ENCODE measurements at places on chromosomes 6 and 20. TPM values are rescaled to one million over a fixed set of nuclear protein-coding genes. Genes with fewer than 3 reads are reported as not detected.
A peak's percentile ranks its signal among the peaks of the same experiment; 100 is the strongest.

Gene WFDC2
- not detected for polyA plus RNA-seq

Gene SLC32A1
- polyA plus RNA-seq, result not detected

DNA sequence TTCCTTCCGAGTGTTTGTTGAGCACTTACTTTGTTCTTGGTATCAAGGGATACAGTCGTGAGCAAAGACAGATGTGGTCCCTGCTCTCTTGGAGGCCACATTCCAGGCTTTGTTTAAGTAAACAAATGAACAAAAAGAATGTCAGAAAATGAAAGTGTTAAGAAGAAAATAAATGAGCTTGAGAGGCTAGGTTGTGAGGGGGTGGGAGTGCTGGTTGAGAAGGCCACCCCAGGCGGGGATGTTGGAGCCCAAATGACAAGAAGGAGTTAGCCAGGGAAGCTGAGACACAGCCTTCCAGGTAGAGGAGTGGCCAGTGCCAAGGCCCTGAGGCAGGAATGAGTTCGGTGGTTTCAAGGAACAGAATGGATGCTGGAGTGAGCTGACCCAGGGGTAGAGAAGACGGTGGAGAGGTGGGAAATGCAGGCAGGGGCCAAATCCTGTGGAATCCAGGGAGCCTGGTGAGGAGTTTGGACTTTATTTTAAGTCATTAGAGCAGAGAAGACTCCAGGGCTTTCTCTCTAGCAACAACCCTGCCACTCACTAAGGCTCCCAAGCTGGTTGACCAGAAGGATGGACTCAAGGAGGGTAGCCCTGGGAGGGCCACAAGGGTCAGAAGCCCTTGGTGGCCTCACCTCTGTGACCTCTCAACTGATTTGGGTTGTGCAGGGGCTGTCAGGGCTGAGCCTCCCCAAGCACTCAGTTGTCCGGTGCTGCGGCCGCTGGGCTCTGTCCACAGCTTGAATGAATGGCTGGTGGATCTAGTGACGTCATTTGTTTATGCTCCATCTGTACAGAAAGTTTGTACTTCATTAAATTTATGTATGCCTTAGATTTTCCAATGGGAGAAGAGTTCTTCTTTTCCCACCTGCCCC is 66.0 kb upstream of the STX16 start:
- H3K27ac ChIP-seq, result no peak overlapping the region
- H3K27me3 ChIP-seq, result no peaks in the 10 kb centered on the region
- H3K36me3 ChIP-seq, result no peaks in the 10 kb centered on the region
- no peak for DNase-seq

DNA sequence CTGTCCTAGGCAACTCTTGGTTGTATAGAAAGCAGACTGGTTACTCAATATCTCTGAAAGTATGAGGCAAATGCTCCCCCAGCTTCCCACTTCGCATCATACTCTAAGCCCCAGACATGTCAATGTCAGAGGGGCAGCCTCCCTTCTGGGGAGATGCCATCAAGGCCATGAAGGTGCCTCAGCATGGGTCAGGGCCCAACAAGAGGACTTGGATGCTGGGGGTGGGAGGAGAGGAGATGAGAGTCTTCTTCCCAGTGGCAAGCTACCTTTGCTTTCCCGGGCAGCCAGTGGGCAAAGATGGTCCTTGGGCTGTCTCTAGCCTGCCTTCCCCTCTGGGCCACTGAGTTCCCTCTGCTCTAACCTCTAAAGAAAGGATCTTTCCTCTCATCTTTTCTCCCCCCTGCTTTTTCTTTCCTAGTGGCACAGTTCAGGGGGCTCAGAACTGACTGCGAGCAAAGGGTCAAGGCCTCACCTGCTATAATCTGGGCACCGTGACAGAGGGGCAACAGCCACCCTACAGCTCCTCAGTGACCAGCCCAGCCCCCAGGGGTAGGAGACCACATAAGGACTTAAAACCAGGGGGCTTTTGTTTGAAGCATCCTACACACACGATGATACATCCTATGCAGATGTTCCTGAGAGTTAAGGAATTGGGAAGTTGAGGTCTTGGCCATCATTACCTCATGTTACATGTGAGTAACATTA is 26.2 kb downstream of the MOCS1 start:
- H3K36me3 ChIP-seq, result no peaks in the 10 kb centered on the region
- no peaks in the 10 kb centered on the region for H3K4me1 ChIP-seq
- no peak overlapping the region for H3K4me3 ChIP-seq
- H3K27ac ChIP-seq, result no peak overlapping the region

GRCh38 chr6:27059621-27060425 is 187.7 kb upstream of the PRSS16 start:
- H3K4me3 ChIP-seq, result no peak overlapping the region
- no peak overlapping the region for H3K27ac ChIP-seq
- H3K36me3 ChIP-seq, result no peaks in the 10 kb centered on the region
- H3K27me3 ChIP-seq, result no peaks in the 10 kb centered on the region
- no peaks in the 10 kb centered on the region for H3K4me1 ChIP-seq

DNA sequence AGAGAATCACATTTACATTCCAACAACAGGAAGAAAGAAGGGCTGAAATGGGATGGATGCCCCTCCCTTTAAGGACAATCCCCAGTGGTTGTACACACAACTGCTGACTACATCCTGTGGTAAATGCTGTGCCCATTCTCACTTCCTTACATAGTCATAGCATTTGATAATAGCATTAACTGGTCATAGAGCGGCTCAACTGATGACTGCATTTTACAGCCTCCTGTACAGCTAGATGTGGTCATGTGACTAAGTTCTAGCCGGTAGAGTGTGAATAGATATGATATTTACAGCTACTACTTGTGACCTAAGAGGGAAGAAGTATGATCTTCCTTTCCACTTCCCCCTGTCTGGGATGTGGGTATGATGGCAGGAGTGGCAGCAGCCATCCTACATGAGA is 24.7 kb downstream of the KCNK17 start:
- no peaks in the 10 kb centered on the region for H3K27me3 ChIP-seq
- H3K4me1 ChIP-seq, result no peaks in the 10 kb centered on the region
- DNase-seq, result no peak
- H3K4me3 ChIP-seq, result no peak overlapping the region

DNA sequence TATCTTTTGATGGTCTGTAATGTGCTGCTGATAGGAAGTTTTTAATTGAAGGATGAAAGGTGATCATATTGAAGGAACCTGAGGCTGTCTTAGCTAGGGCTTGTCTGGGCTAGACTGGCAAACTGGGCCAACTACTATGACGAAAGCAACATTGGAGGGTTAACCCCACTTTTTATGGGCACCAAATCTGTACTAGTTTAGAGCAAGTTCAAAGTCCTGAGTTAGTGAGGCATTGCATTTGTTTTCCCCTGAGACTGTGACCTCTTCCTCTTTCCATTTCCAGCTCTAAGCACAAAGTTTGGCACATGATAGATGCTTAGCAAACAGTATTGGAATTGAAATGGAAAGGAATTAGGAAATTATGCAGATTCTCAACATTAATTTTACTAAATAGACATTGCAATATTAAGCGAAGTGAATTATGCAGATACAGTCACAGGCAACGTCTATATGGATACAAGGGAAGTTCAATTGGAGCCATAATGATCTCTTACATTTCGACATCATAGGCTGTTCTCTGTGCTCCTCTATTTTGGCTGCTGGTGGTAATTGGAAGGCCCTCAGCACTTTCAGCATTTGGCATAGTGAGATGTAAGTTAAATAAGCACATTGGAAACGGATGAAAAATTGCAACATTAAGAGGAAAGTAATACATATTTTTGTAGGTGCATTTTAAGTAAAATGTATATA is 22.2 kb downstream of the CEP57L1 start:
- H3K27me3 ChIP-seq, result no peaks in the 10 kb centered on the region
- no peak overlapping the region for H3K4me3 ChIP-seq
- peaks cover 13% of the 10 kb centered on the region for H3K4me1 ChIP-seq
- DNase-seq, result no peak

DNA sequence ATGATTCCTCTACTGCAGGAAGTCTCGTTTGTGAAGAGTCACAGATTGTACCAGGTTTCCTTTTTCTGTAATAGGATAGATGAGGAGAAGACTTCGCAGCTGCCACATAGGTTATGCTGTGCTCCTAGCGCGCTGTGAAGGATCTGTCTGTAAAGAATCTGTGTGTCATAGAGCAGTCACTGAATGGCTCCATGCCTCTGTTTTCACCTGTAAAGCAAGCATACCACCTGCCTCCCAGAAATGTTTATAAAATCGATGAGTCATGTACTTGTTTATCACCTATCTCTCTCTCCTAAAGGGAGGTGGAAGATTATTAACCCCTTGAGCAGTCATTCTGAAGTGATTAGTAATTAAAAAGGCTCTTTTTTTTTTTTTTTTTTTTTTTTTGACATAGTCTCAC is 86.6 kb downstream of the TFAP2B start:
- H3K4me1 ChIP-seq, result no peaks in the 10 kb centered on the region
- DNase-seq, result no peak
- no peak overlapping the region for H3K27ac ChIP-seq

DNA sequence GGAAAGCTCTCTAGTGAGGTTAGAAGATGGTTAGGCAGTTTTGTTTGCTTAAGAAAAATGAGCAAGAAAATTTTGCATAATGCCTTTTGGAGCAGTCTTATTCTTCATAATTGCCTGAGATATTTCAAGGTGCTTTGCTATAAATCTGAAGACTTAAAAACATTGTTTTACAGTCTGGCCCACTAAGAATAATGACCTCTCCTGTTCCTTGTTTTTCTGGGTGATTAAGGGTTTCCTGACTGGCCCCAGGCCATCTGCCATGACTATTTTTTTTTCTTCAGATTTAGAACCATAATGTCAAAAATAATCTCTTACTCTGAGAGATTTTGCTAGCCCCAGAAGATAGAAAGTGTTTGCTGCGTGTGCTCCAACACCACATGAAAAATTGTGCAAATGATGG is 72.3 kb upstream of the CENPW start:
- DNase-seq, result no peak
- H3K27me3 ChIP-seq, result peaks cover 4% of the 10 kb centered on the region
- H3K4me3 ChIP-seq, result no peak overlapping the region

GRCh38 chr6:98695091-98695801 is 139.1 kb upstream of the POU3F2 start:
- no peaks in the 10 kb centered on the region for H3K27me3 ChIP-seq
- DNase-seq, result no peak
- no peak overlapping the region for H3K4me3 ChIP-seq
- H3K4me1 ChIP-seq, result no peaks in the 10 kb centered on the region
- H3K27ac ChIP-seq, result no peak overlapping the region
- no peaks in the 10 kb centered on the region for H3K36me3 ChIP-seq

DNA sequence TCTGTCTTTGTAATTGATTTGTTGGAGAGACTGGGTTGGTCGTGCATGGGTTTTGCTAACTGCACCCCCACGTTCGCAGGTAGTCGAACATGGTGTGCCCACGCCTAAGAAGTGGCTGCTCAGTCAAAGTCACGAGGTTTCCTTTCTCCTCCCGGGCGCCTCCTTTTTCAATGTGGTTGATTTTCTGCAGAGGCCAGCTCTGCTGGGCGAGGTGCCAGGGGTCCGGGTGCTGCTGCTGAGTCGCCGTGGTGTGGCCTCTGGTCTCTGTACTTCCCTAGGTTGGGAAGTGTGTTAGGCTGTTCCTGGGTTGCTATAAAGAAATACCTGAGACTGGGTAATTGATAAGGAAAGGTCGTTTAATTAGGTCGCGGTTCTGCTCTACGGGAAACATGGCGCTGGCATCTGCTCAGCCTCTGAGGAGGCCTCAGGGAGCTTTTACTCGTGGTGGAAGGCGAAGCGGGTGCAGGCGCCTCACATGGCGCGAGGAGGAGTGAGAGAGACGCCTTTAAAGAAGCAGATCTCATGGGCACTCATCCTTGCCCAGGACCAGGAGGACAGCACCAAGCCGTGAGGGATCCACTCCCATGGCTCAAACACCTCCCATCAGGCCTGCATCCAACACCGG is 14.1 kb downstream of the OSBPL2 start:
- no peaks in the 10 kb centered on the region for H3K27me3 ChIP-seq
- H3K36me3 ChIP-seq, result peaks cover 14% of the 10 kb centered on the region
- peaks cover 5% of the 10 kb centered on the region for H3K4me1 ChIP-seq
- no peak overlapping the region for H3K27ac ChIP-seq

DNA sequence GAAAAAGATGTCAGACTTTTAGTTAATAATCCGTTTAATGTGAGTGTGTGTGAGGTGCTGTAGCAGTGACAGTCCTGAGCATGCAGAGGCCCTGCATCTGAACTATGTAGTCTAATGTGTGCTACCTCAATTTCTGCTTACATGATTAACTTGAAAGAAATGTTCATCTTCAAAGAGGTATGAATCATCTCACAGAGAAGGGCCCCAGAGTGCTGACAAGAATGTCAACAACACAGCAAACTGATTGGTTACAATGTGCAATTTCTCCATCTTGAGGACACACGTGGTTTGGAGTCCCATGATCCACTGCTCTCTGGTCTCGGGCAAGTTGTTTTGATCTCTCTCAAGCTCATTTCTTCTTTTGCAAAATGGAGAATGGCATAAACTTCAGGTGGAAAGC is 61.7 kb upstream of the EMILIN3 start:
- no peak overlapping the region for H3K27ac ChIP-seq
- no peaks in the 10 kb centered on the region for H3K27me3 ChIP-seq
- peaks cover 37% of the 10 kb centered on the region for H3K36me3 ChIP-seq
- H3K4me1 ChIP-seq, result peaks cover 18% of the 10 kb centered on the region
- peak; percentile 35 for DNase-seq
- no peak overlapping the region for H3K4me3 ChIP-seq

GRCh38 chr6:116388924-116389323 is 18.2 kb downstream of the DSE start:
- H3K27ac ChIP-seq, result no peak overlapping the region
- H3K4me1 ChIP-seq, result peaks cover 44% of the 10 kb centered on the region
- DNase-seq, result no peak
- H3K36me3 ChIP-seq, result no peaks in the 10 kb centered on the region
- no peak overlapping the region for H3K4me3 ChIP-seq

DNA sequence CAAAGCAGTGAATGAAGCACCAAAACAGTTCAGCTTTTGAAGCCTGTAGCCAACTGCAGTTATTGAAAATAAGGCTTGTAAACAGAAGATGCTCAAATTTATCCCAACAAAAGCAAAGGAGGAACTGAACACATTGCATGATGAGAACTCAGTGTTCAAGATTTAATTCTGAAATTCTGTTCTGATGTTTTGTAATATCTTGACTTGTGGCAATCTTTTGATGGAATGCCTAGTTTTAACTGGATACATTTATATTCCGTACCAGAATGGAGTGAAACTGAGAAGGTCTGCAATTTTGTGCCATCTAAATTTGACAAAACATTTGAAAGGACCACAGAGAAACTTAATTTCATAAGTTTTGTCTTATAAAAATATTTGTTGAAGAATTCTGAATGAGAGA is 17.5 kb downstream of the FYN start:
- H3K27ac ChIP-seq, result no peak overlapping the region
- DNase-seq, result no peak

Measured in CD4-positive, alpha-beta memory T cell (primary cell).